ENCODE measurements at places on chromosomes 2 and 18. TPM values are rescaled to one million over a fixed set of nuclear protein-coding genes. Genes with fewer than 3 reads are reported as not detected.

The B3GNT7 gene
- total RNA-seq, result 0.20 TPM

The GPR39 gene
- 0.04 TPM for total RNA-seq

The KCNF1 gene
- total RNA-seq, result not detected

The COX5B gene
- total RNA-seq, result 536 TPM

The ZNF804A gene
- 0.73 TPM for total RNA-seq

The COL4A3 gene
- not detected for total RNA-seq

The ADAM23 gene
- 0.02 TPM for total RNA-seq

The IL37 gene
- total RNA-seq, result not detected

The RESP18 gene
- not detected for total RNA-seq

The DHRS9 gene
- total RNA-seq, result 0.27 TPM

The EVX2 gene
- total RNA-seq, result not detected

The BCL2L11 gene
- 18.8 TPM for total RNA-seq

The SERPINB11 gene
- total RNA-seq, result not detected

The KCNJ13 gene
- total RNA-seq, result not detected

Data from K562 (cell line).